ENCODE measurements at places on chromosomes 11 and 22. TPM values are rescaled to one million over a fixed set of nuclear protein-coding genes. Genes with fewer than 3 reads are reported as not detected.

The TRIM49 gene
- not detected for total RNA-seq

The ACCS gene
- 7.9 TPM for total RNA-seq

The UPK3A gene
- total RNA-seq: not detected

The APOA1 gene
- not detected for total RNA-seq

The PIH1D2 gene
- 2.0 TPM for total RNA-seq

The SMARCB1 gene
- total RNA-seq: 115 TPM

The SCGB1A1 gene
- not detected for total RNA-seq

The SLC17A6 gene
- total RNA-seq: not detected

The SLC22A8 gene
- total RNA-seq: not detected

The SAA2 gene
- total RNA-seq: 12.2 TPM

The TUB gene
- 1.8 TPM for total RNA-seq

The SGSM1 gene
- 0.10 TPM for total RNA-seq

The IGLL5 gene
- total RNA-seq: not detected

The FAM180B gene
- not detected for total RNA-seq

The UCP2 gene
- total RNA-seq: not detected

The TRIM44 gene
- total RNA-seq: 103 TPM

The OR5P2 gene
- total RNA-seq: not detected

The HORMAD2 gene
- not detected for total RNA-seq

The SEPTIN3 gene
- total RNA-seq: 0.29 TPM

The MS4A1 gene
- not detected for total RNA-seq

The CHRNA10 gene
- total RNA-seq: 2.5 TPM

The SHISAL1 gene
- total RNA-seq: 1.6 TPM

The PTS gene
- 68.3 TPM for total RNA-seq

The LRRC74B gene
- total RNA-seq: not detected

The SAA4 gene
- total RNA-seq: not detected

The ASCC2 gene
- 63.2 TPM for total RNA-seq

The MCHR1 gene
- not detected for total RNA-seq

The MEN1 gene
- 29.2 TPM for total RNA-seq

The RCOR2 gene
- not detected for total RNA-seq

The FAM83F gene
- 41.3 TPM for total RNA-seq

The MYBPC3 gene
- total RNA-seq: not detected

The ART1 gene
- total RNA-seq: not detected

The MPZL2 gene
- 13.7 TPM for total RNA-seq

The DBX1 gene
- not detected for total RNA-seq

The OR52B6 gene
- total RNA-seq: not detected

The MS4A12 gene
- total RNA-seq: not detected

The BRSK2 gene
- 0.34 TPM for total RNA-seq

The CHADL gene
- 0.52 TPM for total RNA-seq

The SPDYC gene
- not detected for total RNA-seq

The AASDHPPT gene
- total RNA-seq: 55.3 TPM

All from MCF 10A (cell line).